ENCODE measurements at places on chromosomes 11 and 22.

DNA sequence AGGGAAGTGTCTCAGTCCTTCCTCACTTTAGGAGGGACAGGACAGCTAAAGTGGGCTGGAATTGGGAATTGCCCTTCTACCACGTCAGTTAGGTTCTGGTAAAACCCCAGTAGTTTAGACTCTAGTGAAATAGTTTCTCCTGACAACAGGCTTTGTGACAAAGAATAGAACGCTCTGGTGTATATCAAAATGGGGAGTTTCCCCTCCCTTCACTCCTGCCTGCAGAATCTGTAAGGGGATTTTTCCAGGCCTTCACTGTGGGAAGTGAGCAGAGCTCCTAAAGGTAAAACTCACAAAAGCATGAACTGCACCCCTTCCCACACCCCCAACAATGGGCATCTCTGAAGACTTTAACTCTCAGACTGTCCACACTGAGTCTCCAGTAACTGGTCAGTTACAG lies 460.9 kb upstream of the LRRC4C start:
- DNase-seq: no peak

GRCh38 chr11:77127235-77127911 lies 673 bp upstream of the MYO7A start:
- DNase-seq: peak; percentile 45

DNA sequence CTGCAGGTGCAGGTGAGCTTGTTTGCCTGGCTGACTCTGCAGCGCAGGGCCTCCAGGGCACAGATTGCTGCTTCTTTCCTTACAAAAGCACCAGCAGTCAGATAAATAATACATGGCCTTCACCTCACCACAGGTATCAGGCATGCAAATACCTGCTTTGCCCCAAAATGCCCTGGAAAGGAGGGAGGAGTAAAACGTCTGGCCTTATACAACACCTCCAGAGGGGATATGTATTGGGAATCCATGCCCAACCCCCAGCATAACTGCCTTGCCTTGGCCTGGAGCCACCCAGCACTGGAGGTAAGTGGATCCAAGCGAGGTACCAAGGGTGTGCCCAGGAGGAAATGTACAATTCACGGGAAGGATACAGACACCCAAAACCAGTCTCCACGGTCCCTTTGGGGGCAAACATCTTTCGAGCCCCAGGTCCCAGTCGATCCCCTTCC lies 860 bp downstream of the TMEM184B start:
- no peak for DNase-seq

DNA sequence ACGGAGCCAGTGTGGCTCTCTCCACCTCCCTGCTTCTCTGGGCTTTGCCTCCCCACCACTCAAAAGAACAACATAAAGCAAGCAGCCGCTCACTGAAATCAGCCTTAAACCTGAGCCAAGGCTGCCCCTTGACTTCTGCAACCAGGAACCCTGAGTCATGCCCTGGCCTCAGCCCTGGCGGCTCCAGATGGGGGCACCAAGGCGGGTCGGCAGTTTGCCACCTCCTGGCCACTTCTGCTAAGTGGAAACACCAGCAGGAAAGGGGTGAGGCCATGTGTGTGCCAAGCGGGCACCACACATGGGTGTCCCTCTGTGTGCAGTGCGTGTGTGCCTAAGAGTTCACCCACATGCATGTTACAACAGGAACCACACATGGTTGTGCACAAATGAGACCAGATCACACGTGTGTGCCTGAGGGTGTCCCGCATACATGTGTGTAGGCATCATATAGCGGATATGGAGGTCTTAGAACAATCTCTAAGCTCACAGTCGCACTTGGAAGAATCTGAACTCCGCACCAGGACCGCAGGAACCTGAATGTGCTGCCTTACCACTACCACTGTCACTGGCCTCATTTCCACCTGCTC lies 221.2 kb downstream of the MN1 start:
- DNase-seq: no peak

DNA sequence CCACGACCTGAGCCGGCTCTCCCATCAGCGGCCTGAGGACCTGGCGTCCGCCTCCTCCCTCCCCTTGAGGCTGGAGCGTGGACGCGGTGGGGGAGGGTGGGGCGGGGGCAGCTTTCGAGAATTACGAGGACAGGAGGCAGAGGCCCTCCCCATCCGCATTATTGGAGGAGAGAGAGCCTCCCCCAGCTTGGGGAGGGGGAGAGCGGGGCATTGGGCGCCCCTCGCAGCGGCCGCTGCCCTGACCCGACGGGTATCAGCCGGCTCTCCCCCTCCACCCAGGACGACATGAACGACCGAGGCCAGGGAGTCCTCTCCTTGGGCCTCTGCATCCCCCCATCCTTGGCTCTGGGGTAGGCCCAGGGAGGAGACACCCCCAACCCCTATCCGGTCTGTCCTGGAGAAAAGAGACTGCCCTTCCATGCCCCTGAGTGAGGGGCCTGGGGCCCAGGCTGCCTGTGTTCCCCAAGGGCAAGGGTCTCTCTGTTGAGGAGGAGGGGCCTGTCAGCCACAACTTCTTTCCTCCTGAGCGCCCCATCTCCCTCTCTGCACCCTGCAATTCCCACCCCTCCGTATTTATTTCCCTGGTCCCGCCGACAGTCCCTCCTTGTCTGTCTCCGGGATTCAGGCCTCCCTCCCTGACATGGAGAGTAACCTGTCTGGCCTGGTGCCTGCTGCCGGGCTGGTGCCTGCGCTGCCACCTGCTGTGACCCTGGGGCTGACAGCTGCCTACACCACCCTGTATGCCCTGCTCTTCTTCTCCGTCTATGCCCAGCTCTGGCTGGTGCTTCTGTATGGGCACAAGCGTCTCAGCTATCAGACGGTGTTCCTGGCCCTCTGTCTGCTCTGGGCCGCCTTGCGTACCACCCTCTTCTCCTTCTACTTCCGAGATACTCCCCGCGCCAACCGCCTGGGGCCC lies 495 bp downstream of the GPR137 start:
- DNase-seq: no peak

DNA sequence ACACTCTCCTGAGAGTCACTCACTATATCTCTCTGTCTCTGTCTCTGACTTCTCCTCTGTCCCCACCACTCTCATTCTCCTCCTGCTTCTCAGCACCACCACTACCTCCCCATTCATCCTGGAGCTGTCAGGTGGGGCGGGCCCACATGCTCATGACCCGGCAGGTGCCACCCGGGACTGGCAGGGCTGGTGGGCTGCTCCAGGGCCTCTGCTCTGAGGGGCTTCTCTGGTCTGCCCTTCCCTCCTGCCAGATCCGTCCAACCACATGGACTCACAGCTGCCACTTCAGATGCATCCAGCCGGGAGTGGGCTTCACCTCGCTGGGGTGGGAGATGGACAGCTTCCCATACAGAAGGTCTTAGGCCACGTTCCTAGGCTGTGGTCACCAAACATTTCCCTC lies 4.8 kb upstream of the EMID1 start:
- no peak for DNase-seq

GRCh38 chr22:25282671-25283561 lies 63.5 kb downstream of the CRYBB2 start:
- DNase-seq: no peak

DNA sequence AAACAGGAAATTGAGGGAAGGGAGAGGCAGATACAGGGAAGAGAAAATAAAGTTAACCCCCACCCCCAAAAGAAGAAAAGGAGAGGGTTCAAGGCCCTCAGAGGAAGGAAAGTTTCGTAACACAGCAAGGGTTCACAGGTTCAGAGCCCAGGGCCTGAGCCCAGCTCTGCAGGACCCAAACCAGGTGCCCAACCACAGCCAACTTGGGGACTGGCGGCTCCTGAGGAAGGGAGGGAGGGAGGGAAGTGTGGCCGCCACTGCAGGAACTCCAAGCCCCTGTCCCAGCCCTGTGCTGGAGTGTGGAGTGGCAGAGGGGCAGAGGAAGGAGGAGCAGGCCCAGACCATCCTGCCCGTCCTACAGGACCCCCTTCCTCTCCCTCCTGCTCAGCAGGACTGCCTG lies 59.2 kb downstream of the ELFN2 start:
- DNase-seq: no peak

- DNase-seq: no peak
Observed at GRCh38 chr11:31786996-31787685, 24.0 kb downstream of the PAX6 start.

DNA sequence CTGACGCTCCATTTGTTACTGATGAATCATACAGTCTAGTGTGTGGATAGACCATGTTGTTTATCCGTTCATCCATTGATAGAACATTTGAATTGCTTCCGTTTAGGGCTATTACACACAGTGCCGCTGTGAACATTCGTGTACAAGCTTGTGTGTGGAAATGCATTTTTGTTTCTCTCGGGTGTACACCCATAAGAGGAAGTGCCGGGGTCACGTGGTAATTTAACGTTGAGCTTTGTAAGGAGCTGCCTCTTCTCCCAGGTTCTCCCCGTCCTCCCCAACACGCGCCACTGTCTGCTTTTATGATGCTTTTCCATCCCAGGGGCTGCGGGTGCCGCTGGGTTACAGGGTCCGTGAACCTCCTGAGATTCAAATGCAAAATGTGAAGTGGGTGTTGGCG lies 142.3 kb downstream of the IGLL1 start:
- no peak for DNase-seq

- DNase-seq: no peak
Observed at GRCh38 chr11:64032050-64032449, 3.7 kb upstream of the FLRT1 start.

GRCh38 chr11:89447845-89448244 lies 43.3 kb downstream of the NOX4 start:
- no peak for DNase-seq

- no peak for DNase-seq
Observed at GRCh38 chr11:45073685-45074141, 72.7 kb upstream of the PRDM11 start.

DNA sequence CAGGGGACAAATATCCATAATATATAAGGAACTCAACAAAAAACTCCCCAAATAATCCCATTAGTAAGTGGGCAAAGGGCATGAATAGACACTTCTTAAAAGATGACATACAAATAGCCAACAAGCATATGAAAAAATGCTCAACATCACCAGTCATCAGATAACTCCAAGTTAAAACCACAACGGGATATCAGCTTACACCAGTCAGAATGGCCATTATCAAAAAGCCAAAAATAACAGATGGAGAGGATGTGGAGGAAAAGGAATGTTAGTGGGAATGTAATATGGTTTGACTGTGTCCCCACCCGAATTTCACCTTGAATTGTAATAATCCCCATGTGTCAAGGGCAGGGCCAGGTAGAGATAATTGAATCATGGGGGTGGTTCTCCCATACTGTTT lies 350.1 kb downstream of the GUCY1A2 start:
- no peak for DNase-seq

DNA sequence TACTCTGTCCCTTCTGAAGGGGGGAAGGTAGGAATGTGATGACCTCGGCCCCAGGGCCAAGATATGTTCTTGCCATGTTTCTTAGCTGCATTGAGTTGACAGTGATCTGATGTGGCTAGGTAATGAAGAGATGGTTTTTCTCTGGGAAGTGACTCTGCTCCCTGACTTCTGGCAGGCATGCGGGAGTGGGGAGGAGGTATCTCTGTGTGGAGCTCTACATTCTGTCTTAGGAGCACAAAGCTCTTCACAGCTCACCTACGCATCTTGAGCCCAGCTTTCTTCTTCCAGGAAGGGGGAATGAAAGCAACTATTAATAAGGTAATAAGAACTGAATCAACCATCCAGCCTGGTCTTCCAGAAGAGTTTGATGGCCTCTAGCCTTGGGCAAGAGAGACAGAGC lies 241.0 kb downstream of the ST3GAL4 start:
- no peak for DNase-seq

DNA sequence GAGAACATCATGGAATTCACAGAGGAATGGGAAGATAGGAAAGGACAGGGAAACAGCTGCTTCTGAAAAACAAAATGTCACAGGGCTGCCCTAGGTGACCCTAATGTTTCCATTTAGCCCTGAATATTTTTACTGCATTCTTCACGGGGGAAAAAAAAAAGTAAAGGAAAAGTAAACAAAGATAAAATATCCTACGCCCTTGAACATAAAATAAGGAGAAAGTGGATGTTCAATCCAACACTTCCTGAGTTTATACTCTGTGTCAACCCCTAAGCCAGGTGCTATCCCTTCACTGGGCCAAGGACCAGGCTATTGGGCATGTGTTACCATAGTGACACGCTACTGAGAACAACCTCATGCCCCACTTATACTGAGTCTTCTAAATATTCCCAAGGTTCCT lies 84.7 kb downstream of the FAM76B start:
- DNase-seq: no peak

- no peak for DNase-seq
Observed at GRCh38 chr22:17845327-17845726, 71.1 kb upstream of the BID start.

GRCh38 chr11:35267504-35267903 lies 128.5 kb downstream of the CD44 start:
- DNase-seq: no peak

- DNase-seq: no peak
Observed at GRCh38 chr22:29948385-29948769, 65.4 kb downstream of the MTMR3 start.

Data from T-helper 1 cell (primary cell).